Bronchial smooth muscle cell (primary cell): ENCODE measurements at places on chromosomes 6 and 20. TPM values are rescaled to one million over a fixed set of nuclear protein-coding genes. Genes with fewer than 3 reads are reported as not detected.

The BMP6 gene
- total RNA-seq = 0.77 and 3.6 TPM in 2 replicates

The AHCY gene
- 80.7 and 97.1 TPM in 2 replicates for total RNA-seq

The EYS gene
- under 0.01 TPM in 1 of 2 replicates, not detected in the other for total RNA-seq

The PRRT1 gene
- total RNA-seq = 0.09 and 0.32 TPM in 2 replicates

The TINAG gene
- not detected in 2 replicates for total RNA-seq

The KCNB1 gene
- under 0.01 and 0.17 TPM in 2 replicates for total RNA-seq

The GGTLC1 gene
- total RNA-seq = not detected in 2 replicates

The HCRTR2 gene
- total RNA-seq = not detected in 2 replicates

The SPTLC3 gene
- 4.6 and 13.4 TPM in 2 replicates for total RNA-seq

The MAS1 gene
- not detected in 2 replicates for total RNA-seq

The GTSF1L gene
- total RNA-seq = not detected in 2 replicates

The NOTCH4 gene
- total RNA-seq = 0.77 and 0.79 TPM in 2 replicates

The SOX12 gene
- total RNA-seq = 3.1 and 4.1 TPM in 2 replicates

The ATXN1 gene
- 23.3 and 43.7 TPM in 2 replicates for total RNA-seq

The NMBR gene
- 0.26 TPM in 1 of 2 replicates, not detected in the other for total RNA-seq

The ESR1 gene
- total RNA-seq = 0.63 and 0.77 TPM in 2 replicates

The HLA-G gene
- 0.16 and 0.17 TPM in 2 replicates for total RNA-seq

The FAM184A gene
- under 0.01 and 0.16 TPM in 2 replicates for total RNA-seq

The FOXQ1 gene
- total RNA-seq = 1.3 and 2.2 TPM in 2 replicates

The MEI4 gene
- total RNA-seq = not detected in 2 replicates

The MTFR2 gene
- total RNA-seq = 0.16 and 1.0 TPM in 2 replicates

The MRAP2 gene
- total RNA-seq = 0.47 TPM in 1 of 2 replicates, not detected in the other

The RUNX2 gene
- 0.52 and 1.3 TPM in 2 replicates for total RNA-seq

The MKKS gene
- 4.7 and 5.0 TPM in 2 replicates for total RNA-seq

The KIF25 gene
- not detected in 2 replicates for total RNA-seq

The TRIM10 gene
- under 0.01 TPM in 1 of 2 replicates, not detected in the other for total RNA-seq

The LPA gene
- total RNA-seq = not detected in 2 replicates

The KIF16B gene
- total RNA-seq = 13.8 and 17.0 TPM in 2 replicates

The FAM83C gene
- not detected in 2 replicates for total RNA-seq

The SMIM26 gene
- total RNA-seq = 105 and 169 TPM in 2 replicates

The CLDN20 gene
- not detected in 2 replicates for total RNA-seq

The SRMS gene
- total RNA-seq = not detected in 2 replicates

The SAPCD1 gene
- total RNA-seq = 0.26 and 1.3 TPM in 2 replicates

The TRIM38 gene
- 9.9 and 10.1 TPM in 2 replicates for total RNA-seq

The BCAS4 gene
- total RNA-seq = 11.0 and 15.5 TPM in 2 replicates

The CALHM5 gene
- 8.4 and 9.0 TPM in 2 replicates for total RNA-seq

The CFAP61 gene
- not detected in 2 replicates for total RNA-seq

The WFDC10A gene
- not detected in 2 replicates for total RNA-seq
